ENCODE measurements at places on chromosomes 4 and X.

DNA sequence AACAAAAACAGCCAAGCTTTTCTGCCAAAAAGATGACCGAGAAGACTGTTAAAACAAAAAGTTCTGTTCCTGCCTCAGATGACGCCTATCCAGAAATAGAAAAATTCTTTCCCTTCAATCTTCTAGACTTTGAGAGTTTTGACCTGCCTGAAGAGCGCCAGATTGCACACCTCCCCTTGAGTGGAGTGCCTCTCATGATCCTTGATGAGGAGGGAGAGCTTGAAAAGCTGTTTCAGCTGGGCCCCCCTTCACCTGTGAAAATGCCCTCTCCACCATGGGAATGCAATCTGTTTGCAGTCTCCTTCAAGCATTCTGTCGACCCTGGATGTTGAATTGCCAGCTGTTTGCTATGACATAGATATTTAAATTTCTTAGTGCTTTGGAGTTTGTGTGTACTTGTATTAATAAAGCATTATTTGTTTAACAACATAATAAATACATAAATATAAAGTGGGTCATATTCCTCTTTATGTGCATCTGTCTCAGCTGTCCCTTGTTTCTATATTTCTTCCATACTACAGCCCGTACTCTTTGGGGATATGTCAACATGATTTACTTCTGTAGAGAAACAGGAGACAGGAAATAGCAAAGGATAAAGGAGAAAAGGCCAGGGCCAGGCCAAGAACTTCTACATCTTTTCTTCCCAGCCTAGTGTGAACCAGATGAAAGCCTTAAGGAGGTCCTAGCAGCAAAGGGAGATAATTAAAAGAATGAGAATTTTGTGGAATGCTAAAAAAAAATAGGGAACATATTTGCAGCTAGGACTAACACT, 667 bp downstream of the PTTG2 start:
- no peak for DNase-seq

GRCh38 chr4:110798687-110799086, 175.8 kb upstream of the PITX2 start:
- DNase-seq, result no peak

GRCh38 chrX:23694606-23695005, 27.3 kb downstream of the PRDX4 start:
- DNase-seq, result no peak

- DNase-seq, result no peak
Measured at GRCh38 chr4:178415925-178416324, 973.7 kb upstream of the AGA start.

DNA sequence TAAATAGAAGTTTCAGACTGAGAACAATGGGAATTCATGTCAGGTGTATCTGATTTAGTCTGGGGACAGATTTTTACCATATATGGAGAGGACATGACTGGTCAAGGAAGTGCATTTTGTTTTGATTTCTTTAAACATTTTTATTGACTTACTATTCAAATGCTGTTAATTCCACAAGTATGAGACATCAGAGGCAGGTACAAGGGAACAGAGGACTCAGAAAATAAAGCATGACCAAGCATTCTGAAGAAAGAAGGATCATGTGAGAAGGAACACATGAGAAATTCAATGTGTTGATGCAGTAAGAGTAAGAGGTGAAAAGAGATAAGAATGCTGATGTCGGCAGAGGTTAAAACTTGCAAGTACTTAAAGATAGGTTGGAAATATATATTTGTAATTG, 1452.6 kb downstream of the PCDH7 start:
- DNase-seq, result no peak

DNA sequence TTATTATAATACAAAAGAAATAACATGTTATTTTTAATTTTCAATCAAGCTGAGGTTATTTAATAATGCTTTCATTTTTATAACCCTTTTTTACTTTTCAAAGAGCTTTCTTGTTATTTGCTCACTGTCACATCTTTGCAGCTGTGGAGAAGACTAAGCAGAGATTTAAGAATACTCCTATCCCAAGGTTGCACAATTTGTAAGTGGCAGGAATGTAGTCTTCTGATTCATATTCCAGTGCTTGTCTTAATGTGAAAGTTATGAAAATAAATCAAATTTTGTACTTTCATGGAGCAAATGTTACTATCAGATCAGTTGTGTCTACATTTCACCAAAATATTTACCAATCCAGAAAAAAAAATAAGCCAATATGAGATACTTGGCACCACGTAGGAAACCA, 86.6 kb downstream of the DDIT4L start:
- DNase-seq, result no peak

DNA sequence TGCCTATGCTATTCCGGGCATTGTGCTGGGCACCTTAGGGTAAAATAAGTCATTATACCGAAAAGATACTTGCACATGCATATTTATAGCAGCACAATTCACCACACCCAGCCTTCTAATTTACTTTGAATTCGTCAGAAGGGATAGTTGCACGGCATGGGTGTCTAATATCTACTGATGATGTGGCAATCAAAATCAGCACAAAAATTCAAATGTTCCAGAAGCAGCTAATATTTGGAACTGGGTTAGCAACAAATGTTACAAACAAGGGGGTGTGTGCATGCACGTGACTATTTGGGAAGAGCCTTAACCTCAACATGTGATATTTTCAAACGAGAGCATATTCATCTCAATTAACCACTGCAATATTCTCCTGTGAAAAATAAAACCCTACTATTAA, 79.7 kb upstream of the PRSS48 start:
- DNase-seq, result no peak

GRCh38 chrX:5080791-5081190, 1147.9 kb downstream of the NLGN4X start:
- DNase-seq, result no peak

GRCh38 chrX:46961097-46961496, 48.9 kb downstream of the JADE3 start:
- no peak for DNase-seq
